ENCODE measurements at places on chromosomes 16 and 17.

GRCh38 chr16:10045291-10045775 is 136.9 kb downstream of the GRIN2A start:
- DNase-seq: no peak

GRCh38 chr16:1089822-1090619 is 6.0 kb downstream of the C1QTNF8 start:
- no peak for DNase-seq

GRCh38 chr17:63855185-63855584 is 12.7 kb upstream of the SMARCD2 start:
- no peak for DNase-seq

- no peak for DNase-seq
These were observed 148.6 kb downstream of the KIF2B start for GRCh38 chr17:53971361-53971760.

DNA sequence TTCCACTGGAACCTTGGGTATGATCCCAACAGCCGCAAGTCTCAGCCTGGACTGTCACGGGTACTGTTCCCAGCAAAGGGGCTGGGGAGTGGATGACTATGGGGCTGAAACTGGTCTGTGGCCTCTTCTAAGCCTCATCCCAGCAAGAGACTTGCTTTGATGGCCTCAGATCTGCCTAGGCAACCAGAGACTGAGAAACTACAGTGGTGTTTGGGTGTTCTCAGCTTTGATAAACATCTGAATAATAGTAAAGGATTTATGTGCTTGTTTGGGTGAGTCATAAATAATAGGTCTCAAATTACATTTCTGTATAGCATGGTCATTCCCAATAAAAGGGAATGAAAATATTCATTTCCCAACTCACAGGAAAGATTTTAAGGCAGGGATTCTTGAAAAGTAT is 30.2 kb upstream of the ULK2 start:
- DNase-seq: no peak

- DNase-seq: no peak
These were observed 32.8 kb downstream of the FBXO31 start for GRCh38 chr16:87350681-87351319.

DNA sequence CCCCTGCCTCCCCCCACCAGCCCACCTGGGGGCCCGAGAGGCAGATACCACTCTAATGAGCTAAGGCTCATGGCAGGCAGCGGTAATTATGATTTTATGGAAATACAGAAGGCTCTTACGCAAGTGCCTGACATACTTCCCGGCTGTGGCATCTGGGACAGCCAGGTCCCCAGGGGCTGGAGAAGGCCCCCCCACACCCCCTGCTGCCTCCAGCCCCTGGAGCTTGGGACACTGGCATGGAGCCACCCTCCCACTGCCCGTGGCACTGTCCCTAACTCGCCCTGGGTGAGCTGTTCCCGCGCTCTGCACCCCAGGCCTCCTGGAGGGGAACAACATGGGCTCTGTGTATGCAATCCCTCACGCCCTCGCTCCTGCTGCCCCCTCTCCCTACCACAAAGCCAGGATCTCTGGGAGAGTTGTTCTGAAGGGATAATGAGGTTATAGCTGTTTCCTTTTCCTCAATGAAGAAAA is 5.4 kb upstream of the STAC2 start:
- DNase-seq: no peak

GRCh38 chr16:11350921-11351335 is 5.7 kb downstream of the RMI2 start:
- no peak for DNase-seq

DNA sequence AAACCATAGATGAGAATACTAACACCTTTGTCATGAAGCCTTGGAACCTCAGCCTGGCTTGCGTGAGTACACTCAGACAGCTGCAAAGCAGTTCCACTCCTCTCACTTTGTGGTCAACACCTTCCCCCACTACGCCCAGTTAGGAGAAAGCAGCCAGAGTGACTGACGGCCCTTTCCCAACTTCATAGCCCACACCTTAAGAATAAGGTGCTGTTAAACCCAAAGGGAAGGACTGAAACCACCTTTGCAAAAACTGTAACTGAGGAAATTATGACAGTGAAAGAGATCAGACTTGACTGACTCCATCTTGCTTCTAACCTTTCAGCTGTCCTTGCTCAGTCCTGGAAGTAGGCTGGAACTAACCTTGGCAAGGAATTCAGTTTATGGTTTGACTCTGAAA is 13.7 kb downstream of the N4BP1 start:
- no peak for DNase-seq

DNA sequence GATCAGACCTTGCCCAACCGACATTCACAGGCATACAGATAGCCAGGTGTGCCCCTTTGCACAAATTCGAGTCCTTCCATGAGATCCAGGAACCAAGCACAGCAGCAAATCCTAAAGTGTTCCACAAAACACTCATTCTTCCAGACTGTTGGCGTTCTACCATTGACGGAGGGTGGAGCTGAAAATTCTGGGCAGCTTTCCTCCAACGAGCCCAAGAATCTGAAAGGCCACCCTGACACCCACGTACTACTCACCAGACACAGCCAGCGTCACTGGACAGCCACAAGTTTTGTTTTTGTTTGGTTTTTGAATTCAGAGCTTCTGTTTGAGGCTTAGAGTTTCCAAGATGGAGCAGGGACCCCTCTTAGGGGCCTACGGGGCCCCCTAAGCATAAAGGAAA is 83.8 kb downstream of the PMP22 start:
- DNase-seq: no peak

GRCh38 chr16:16121185-16121727 is 102.0 kb downstream of the ABCC6 start:
- DNase-seq: no peak

- DNase-seq: no peak
These were observed 1.6 kb downstream of the AMFR start for GRCh38 chr16:56423584-56424403.

DNA sequence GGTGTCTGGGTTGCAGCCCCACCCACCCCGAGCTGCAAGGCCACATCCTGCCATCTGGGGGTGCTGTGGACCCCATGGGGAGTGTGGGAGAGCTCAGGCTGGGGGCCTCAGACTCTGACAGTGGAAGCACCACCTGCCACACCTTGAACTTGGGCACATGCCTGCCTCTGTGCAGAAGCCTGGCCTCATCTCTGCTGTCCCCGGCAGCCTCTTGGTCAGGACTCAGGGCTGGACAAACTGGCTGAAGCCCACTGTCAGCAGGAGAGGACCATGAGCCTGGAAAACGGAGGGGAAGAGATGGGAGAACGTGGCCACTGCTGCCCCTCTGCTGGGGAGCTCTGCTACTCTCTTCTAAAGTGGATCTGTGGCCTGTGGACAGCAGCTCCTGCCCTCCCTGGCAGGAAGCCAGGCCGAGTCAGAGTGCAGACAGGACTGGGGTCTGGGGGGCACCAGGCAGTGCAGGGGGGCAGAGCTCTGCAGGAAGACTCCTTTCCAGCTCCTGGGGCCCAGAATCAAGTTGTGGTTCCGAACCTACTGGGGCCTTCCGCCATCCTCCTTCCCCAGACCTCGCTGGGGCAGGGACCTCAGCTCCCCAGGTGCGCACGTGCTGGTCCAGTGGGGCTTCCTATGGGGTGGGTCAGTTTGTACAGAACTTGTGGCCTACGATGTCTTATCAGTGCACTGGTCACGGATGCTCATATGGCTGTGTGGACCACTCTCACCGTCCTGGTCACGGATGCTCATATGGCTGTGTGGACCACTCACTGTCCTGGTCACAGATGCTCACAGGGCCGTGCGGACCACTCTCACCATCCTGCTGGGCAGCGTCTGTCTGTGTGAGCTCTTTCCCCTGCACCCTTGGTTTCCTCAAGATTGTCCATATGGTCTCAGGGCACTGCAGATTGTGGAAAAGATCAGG is 207.7 kb downstream of the LAT start:
- no peak for DNase-seq

DNA sequence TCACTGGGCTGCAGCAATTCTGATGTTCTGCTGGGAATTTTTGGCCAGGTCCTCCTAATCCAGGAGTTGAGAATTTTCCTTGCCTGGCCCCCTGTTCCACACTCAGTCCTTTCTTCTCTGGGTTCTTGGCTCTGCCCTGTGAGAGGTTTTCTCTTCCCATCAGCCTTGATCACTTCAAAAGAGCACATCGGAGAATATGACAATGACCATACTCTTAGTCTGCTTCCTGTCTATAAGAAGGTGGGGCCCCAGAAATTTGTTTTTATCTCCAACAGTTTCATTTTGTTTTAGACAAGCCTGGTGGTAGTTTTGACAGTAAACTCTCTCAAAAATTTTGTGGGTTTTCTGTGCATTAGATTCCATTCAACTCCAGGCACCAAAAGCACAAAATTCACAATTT is 70.7 kb downstream of the C17orf67 start:
- no peak for DNase-seq

GRCh38 chr17:29060475-29060874 is 17.5 kb downstream of the PIPOX start:
- no peak for DNase-seq

DNA sequence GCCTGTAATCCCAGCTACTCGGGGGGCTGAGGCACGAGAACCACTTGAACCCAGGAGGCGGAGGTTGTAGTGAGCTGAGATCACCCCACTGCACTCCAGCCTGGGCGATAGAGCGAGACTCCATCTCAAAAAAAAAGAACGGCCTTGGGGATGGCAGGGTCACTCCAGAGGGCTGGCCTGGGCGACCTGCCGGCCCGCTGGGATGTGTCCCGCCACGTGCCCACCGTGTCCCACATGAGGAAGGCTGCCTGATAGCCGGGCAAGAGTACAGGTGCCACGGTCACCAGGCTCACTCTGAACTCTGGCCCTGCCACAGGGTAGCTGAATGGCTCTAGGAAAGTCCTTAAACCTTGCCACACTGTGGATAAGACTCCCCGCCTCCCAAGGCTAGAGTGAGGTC is 67.5 kb downstream of the COG7 start:
- DNase-seq: no peak

GRCh38 chr16:30018731-30019158 is 4.3 kb upstream of the C16orf92 start:
- no peak for DNase-seq

- DNase-seq: no peak
These were observed 127.5 kb upstream of the CRHR1 start for GRCh38 chr17:45656527-45657181.

GRCh38 chr17:66727634-66728570 is 107.0 kb upstream of the CACNG5 start:
- peak; percentile 17 for DNase-seq

DNA sequence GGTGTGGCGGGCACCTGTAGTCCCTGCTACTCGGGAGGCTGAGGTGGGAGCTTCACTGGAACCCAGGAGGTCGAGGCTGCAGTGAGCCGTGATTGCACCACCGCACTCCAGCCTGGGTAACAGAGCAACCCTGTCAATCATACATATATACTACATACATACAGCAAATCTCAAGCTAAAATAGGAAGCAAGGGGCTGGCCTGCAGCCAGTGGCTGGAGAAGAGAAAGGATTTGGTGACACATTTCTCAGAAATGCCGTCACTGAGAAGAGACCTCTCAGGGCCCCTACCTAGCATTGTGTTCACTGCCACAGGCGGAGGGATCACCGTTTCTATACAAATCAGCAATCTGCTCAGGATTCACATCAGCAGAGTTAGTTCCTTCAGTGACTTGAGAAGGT is 16.9 kb downstream of the NARF start:
- DNase-seq: no peak

GRCh38 chr16:10579965-10580882 is at the start of gene EMP2:
EMP2 (minus strand) TSS chr16:10580598; CDS start chr16:10547617, 32,981 bp downstream.
- DNase-seq: no peak

DNA sequence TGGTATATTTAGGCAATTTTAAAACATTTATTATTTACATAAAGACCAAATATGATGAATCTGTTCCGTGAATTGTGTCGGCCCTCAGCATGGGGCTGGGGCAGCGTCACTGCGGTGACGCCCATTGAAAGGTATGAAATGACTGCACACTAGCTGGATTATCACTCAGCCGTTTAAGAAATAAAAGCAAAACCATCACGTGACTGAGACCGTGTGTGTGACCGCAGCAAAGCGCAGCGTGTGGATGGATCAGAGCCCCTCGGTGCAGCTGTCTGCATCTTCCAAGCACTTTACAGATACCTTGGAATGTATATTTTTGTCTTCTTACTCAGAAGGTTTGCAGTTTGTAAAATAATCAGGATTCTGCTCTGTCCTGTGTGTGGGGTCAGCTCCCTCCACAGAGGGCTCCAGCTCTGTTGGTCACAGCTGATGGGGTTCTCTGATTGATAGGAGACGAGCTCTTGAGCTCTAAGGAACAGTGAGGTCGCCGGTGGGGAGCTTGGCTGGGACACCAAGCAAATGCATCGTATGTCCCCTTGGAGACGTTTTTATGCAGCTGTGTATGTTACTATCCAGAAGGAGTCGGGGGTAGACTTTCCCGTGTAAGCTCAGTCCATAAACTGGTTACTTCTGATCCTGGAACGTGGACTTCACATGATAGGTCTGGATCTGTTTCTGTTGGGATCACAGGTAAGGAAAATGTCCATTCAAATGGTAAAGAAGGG is 45.1 kb downstream of the WDR45B start:
- no peak for DNase-seq

DNA sequence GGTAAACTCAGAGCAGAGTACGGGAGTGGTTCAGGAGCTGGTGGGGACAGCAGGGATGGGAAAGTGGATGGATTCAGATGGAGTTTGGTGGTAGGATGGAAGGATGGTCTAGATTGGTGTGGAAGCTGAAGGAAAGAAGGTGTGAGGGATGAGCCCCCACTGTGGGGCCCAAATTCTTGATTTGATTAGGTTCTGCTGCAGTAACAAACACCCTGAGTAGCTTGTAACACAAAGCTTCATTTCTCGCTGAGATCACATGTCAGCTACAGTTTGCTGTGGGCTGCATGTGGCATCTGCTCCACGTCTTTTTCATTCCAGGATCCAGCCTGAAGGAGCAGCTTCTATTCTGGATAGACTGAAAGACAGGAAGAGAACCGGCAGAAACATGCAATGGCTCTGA is 143.8 kb downstream of the IRX3 start:
- no peak for DNase-seq

DNA sequence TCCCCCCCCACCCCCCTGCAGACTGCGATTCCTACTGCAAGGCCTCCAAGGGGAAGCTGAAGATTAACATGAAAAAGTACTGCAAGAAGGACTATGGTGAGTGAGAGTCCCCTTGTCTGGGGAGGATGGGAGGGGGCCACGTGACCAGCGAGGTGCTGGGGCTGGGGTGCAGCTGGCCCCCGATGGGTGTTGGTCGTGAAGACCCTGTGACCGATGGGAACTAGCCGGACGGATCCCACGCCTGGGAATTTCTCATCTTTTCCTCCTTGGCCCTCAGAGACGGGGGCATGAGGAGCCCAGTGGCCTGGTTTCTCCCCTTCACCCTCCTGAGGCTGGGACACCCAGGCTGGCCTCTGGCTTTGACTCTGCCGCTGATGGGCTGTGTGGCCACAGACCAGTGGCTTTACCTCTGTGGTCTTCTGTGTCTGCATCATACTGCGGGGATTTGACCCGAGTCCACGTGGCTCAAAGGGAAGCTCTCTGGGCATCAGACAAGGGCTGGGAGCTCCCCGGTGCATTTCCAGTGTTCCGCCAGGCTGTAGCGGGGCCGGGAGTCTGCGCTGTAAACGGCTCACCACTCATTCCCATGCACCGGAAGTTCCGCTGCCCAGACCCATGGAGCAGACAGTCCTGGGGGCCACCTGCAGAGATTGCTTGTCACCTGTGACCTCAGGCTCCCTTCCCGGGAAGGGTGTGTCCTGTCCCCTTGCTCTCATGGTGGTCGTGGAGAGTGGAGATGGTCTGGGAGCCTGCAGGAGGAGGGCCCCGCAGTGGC is 200.0 kb downstream of the NTN1 start:
- no peak for DNase-seq

All from stimulated activated naive B cell treated with anti-CD40 and anti-IgM and Interleukin-4, amounts not matched to agents 10 μg/mL and 1 μg/mL and 100 μg/mL, for 72 hours (primary cell).